ENCODE measurements at places on chromosomes 12 and 14.

DNA sequence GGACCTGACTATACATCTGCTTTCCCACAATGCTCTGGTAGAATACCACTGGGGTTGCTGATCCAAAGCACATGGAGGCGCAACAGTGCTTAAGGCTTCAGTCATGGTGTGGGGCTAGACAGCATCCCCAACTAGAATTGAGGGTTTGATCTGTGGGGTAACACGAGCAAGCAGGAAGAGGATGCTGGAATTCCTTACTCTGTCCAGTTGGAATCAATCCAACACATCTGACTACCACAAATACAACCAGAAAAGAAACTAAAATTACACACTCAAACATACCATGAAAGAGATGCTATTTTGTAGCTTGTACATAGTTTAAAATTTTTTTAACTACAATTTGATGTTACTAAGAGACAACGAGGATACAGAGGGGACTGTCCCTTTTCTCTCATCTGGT lies 40.4 kb upstream of the GTF2A1 start:
- DNase-seq = no peak

DNA sequence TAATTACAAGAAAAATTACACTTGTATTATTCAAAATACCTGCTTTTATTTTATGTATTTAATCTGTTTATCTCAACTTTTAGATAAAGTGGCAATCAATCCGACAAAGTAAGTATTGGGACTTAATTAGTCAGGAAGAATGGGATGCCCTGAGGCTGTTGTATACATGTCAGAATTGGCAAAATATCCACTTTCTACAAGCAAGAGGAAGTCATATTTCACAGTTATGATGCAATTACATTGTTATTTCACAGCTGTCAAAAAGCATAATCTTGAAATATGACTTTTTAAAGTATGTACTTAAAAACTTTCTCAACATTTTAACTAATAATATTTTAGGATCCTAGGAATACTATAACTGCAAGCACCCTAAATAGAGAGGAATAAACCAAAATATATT lies 357.1 kb upstream of the MGAT4C start:
- DNase-seq = no peak

DNA sequence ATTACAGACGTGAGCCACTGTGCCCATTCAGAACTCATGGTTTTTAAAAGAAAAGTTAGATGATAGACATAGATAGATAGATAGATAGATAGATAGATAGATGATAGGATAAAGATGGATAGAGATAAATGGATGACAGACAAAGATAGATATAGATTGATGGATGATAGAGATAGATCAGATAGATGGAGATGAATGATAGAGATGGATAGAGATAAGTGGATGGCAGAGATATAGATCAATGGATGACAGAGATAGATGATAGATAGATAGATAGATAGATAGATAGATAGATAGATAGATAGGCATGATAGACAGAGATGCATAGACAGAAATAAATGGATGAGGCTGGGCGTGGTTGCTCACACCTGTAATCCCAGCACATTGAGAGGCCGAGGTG lies 13.7 kb upstream of the SLC25A3 start:
- DNase-seq = no peak

GRCh38 chr14:29220072-29220471 lies 453.5 kb downstream of the FOXG1 start:
- DNase-seq = no peak

GRCh38 chr12:53948650-53949593 lies 5.8 kb upstream of the HOXC12 start:
- DNase-seq = no peak

GRCh38 chr14:66281036-66281776 lies 205.0 kb upstream of the CCDC196 start:
- DNase-seq = no peak

DNA sequence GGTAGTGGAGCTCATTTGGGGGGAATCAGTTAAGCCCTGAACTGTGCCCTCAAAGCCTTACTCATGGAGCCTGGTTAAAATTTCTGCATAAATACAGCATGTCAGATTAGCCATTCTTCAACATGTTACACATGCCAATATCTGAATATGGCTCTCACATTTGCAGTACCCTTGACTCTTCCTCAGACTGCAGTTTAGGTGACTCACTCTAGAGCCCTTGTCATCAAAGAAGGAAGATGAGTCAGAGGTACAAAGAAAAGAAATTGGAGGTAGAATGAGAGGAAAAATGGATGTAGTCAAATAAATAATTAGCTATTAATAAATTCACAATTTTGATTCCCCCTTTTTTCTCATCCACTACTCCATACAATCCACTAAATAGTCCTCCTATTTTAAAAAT lies 23.6 kb upstream of the OR4K2 start:
- no peak for DNase-seq

DNA sequence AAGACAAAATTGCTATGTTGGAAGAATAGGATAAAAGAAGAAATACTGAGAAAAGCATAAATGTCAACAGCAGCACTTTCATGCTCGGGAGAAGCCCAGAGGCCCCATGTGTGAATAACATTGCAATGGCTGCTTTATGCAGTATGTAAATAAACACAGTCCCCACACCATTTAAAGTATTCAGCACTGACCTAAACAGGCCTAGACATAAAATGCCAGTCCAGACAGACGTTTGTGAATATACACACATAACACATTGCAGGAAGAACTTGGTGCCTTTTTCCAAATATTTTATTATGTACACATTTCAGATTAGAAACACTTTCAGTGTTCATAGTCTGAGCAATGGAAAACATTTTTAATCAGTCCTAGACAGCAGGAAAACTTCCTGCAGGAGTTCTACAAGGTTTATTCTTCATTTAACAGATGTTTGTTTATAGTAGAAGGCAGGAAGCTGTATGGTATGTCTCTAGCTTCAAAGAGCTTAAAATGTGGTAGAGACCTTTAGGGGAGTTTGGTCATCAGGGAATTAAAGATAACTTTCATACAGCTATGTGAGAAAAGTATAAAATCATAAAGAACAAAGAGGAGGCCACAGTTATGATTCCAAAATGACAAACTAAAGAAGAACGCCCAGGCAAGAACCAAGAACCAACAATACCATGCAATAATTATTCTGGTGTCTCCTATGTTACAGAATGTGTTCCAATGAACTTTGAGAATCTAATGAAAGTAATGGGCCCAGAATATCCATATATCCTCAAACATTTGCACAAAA lies 30.6 kb upstream of the SLC38A2 start:
- DNase-seq = no peak

- peak; percentile 35 for DNase-seq
Observed at GRCh38 chr14:35355981-35356841, 48.3 kb downstream of the NFKBIA start.

DNA sequence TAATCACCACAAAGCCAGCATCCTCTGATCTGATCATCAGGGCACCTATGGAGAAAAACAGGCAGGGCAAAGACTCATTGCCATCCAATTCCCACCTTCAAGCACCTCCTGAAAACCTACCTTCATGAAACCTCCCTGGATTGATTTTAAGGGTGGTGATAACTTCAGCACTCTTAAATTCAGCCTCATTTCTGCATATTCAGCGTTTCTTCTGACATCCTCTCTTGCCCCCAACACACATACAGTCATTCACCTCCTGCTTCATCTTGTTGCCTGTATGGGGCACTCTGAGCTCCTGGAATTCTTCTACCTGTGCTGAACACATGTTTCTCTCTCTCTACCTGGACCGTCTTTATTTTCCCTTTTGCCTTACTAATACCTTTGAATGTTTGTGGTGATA lies 6.9 kb downstream of the FGF23 start:
- DNase-seq = no peak

DNA sequence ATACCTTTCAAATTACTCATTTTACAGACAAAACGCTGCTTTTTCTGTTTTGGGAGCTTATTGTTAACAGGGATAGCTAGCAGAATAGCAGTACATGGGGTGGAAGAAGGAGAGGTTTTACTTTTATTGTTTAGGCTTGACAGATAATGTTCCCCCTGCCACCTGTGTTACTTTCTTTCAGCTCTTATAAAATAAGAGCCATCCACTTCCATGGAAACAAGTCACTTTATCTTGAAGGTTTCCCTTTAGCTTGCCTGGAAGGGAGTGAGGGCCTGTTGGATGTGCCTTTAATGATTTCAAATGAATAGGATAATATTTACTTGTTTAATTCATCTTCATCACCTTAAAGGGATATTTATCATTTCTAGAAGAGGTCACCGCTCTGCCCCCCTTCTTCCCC lies 23.3 kb downstream of the GPATCH2L start:
- DNase-seq = no peak

DNA sequence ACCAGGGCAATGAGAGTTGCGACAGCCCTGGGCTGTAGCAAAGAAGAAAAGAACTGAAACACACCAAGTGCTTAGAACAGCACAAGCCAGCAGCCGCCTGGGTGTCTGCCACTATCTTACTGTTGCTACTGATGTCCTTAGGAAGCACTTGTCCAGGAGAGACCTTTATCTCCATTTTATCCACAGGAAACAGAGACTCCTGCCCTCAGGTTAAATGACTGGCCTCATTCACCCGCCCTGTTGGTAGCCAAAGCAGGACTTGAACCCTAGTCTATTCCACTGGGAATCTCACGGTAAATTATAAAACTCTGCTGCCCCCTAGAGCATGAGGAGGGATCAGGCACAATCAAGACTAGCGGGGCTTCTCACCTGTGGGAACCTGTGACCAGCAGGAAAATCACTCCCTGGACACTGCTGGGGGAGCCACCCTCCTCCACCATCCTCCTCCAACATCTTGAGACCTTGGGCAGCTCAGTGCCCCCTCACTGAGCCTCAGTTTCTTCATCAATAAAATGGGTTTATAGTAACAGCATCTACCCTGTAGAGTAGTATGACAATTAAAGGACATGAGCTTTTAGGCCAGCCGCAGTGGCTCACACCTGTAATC lies 20.5 kb upstream of the TESC start:
- DNase-seq = no peak

GRCh38 chr12:91387461-91388134 lies 205.0 kb upstream of the DCN start:
- no peak for DNase-seq
